ENCODE measurements at places on chromosomes 1 and 21.

- DNase-seq: no peak
Measured at GRCh38 chr21:15400905-15401304, 328.9 kb upstream of the USP25 start.

DNA sequence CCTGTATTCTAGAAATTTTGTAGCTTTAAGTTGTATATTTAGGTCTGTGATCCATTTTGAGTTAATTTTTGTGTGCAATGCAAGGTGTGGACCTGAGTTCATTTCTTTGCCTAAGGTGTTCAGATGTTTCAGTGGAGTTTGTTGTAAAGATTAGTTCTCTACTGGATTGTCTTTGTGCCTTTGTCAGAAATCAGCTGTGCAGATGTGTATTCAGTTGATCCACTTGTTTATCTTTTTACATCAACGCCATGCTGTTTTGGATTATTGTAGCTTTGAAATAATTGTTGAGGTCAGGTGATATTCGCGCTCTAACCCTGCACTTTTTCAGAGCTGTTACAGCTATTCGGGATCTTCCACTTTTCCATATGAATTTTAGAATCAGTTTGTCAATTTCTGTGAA lies 32.8 kb downstream of the SKI start:
- DNase-seq: no peak

DNA sequence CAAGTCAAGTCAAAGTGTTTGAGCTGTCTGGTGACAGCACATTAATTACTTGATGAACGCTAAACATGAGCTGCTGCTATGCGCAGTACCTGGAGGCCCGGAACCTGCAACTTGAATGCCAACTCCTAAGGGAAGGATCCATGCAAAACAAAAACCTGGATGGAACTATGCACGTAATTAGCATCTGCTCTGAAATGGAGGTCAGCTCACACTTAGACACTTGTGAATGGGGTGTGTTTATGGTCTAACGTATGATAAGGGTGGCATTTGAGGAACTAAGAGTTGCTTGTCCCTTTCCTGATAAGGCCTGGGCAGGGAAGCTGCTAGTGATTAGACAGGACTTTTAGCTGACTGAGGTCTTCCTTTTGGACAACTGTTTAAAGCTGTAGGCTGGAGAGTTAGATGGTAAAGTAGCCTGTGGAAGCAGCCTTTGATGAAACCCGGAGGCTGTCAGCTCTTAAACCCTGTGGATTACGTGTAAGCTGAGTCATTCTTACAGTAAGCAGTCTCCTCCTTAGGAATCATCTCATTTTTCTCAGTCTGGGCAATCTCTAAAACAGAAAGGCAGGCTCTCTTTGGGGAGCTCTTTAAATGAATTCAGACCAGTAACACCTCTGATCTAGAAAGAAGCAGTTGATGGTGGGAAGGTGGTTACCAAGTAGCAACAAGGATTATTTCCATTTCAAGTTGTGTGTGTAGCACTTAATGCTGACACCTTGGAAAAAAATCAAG lies 6.8 kb downstream of the TENT5C start:
- no peak for DNase-seq

DNA sequence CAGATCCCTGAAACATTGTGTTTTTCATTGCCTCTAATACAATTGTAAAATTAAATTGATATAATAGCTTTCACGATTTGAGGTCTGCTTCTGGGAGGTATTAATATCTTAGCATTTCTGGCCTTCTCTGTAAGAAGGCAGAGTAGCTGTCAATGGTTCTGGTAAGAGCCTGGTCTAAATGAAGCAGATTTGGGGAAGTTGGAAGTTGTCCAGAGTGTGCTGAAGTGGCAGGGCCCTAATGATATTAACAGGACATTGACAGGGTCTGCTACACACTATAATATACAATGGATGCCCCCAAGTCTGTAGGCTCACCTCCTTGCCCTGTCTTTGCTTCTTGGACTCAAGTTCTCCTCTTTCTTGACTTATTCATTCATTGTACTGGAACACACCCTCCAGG lies 99.5 kb downstream of the C4BPA start:
- DNase-seq: no peak

- DNase-seq: no peak
Measured at GRCh38 chr1:37147906-37148305, 113.6 kb upstream of the GRIK3 start.

DNA sequence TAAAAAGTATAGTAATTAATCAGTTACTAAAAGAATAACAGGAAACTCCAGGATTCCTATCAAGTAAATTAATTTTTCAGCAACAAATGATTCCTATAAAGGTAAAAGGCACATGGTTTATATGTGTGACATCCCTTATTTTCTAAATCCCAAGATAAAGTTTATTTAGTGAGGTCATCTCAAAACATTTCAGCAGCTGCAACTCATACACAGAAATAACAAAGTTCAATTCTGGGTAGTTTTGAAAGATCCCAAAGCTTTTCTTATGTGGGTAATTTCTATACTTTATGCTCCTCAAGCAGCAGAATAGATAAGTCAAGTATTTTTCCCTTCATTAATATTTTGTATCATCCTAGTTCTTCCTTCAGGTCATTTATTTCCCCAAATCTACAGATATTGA lies 117.7 kb downstream of the EIF4G3 start:
- no peak for DNase-seq
